Activated gamma-delta T cell treated with Interleukin-2 at 50 U/mL for 16 hours (primary cell): ENCODE measurements at places on chromosomes 5 and 9.

DNA sequence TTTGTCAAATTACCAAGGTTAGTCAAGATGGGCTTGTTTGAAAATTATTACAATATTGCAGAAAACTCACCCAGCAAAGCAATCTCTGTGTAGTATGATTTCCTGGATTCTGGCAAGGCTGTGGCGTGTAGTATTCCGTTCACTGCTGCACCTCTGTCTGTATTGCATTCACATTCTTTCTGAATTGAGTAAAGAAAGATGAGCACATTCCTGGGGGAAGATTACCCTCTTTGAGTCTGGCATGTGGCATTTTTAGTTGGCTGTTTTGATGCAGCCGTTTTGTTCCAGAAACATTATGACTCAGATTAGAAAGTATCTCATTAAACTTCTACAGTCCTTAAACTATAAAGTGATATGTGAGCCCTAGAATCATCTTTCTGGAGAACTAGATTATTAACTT is 197.7 kb downstream of the TENT4A start:
- DNase-seq = no peak

GRCh38 chr9:73294336-73294735 is 142.7 kb downstream of the ANXA1 start:
- DNase-seq = no peak

DNA sequence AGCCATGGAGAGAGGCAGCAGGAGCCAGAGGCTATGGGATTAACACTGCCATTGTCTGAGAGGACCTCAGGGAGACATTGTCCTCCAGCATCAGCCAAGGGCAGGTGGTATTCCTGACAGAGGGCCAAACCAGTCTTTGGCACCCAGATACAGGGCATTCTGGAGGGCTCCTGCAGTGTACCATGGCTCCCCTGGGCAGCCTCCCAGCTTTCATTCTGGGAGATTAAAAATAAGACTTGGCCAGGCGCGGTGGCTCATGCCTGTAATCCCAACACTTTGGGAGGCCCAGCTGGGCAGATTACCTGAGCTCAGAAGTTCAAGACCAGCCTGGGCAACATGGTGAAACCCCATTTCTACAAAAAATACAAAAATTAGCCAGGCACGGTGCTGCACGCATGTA is 4.2 kb downstream of the MTAP start:
- DNase-seq = no peak

DNA sequence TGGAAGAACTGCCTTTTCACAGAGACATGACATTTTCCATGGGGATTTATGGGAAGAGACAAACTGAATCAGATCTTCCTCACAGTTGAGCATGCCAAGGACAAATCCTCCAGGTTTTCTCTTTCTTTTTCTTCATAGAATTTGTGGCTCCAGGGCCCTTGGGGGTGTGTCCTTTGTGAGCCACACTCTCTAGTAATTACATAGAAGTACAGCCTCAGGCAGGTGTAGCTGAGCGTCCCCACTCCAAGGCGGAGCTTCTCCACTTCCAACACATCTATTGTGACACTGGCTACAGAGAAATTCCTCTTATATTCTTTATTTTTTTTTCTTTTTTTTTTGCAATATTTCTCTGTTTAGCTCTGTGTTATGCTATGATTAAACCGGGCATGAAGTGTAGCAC is 420.5 kb upstream of the CD180 start:
- no peak for DNase-seq

GRCh38 chr5:35618781-35619180 is 1.1 kb downstream of the SPEF2 start:
- no peak for DNase-seq

- DNase-seq = no peak
Measured at GRCh38 chr5:159913501-159913900, 2.8 kb upstream of the ADRA1B start.

- no peak for DNase-seq
Measured at GRCh38 chr9:122551371-122551770, 1.5 kb upstream of the OR1N2 start.

DNA sequence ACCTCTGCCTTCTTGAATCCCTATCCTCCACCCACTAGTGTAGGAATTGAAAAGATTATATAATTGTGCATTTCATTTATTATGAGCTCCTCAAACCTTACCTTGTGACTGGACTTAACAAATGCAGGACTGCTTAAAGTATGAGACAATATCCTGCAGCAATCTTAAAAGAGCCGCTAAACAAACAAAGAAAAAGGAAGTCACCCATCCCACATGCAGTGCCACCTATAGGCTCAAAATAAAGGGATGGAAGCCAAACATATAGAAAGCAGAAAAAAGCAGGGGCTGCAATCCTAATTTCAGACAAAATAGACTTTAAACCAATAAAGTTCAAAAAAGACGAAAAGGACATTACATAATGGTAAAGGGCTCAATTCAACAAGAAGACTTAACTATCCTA is 8.7 kb downstream of the PCAT7 start:
- no peak for DNase-seq

- no peak for DNase-seq
Measured at GRCh38 chr9:69981686-69982445, 61.8 kb upstream of the MAMDC2 start.

GRCh38 chr9:123996731-123997421 is 14.7 kb upstream of the LHX2 start:
- DNase-seq = no peak

GRCh38 chr9:130118841-130119518 is 53.2 kb upstream of the NCS1 start:
- no peak for DNase-seq

DNA sequence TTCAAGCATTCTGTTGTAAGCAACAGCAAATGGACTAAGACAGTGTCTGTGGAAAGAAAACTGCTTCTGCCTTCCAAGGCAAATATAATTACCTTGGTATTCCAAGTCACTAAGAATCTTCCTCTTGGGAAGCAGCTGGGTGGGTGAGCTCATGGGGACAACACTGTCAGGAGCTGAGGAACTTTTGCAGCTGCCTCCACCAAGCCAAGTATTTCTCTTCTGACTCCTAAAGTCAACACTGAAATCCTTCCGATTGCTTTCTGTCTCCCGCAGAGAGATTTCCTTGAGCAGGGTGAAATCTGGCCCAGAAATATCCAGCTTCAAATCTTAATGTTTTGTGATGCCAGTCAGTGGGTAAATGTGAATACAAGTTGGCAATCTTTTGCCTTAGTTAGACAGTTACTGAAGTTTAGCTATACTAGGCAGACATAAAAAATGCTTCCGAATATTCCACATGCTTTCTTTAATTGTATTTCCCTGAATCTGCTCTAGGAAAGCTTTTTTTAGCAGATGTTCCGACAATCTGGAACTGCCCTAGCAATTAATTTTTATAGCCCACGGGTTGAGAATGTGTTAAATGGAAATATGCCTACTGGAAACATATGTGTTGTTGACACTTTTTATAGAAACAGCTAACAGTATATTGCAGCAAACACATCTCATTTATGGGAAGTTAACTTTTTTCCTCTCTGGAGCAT is 369.9 kb upstream of the DAB2 start:
- no peak for DNase-seq

DNA sequence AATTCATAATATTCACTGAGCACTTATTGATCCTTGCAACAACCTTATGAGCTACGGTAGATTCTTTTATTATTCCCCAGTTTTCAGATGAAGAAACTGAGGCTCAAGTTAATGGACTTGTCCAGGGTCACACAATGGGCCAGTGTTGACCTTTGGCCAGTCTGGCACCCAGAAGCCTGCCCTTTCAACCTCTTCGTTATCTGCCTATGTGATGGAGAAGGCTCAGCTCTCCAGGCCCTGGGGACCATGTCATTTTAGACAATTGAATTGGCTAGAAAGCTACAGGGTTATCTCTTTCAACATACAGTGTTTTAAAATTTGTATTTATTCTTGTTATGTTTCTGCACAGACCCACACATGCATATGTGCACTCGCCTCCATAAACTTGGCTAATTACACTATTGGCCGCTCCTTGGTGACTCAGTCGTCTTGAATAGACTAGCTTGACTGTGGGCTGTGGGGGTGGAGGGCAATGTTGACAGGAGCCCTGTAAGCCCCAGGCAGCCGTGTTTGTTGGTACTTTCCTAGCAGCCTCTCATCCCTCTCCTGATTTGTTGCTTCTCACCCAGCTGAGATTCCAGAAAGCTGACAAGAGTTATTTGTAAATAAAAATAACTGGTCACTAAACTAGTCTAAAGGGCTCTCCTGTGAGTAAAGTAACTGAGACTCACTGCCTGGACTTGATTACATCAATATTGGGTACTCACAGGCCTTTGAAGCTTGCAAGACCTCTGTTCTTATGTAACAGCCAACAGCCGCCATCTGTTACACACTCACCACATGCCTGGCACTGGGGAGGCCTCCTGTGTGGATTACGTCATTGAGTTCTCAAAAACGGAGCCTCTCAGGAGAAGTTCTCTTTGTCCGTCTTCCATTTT is 8.5 kb upstream of the ANGPTL2 start:
- DNase-seq = no peak

DNA sequence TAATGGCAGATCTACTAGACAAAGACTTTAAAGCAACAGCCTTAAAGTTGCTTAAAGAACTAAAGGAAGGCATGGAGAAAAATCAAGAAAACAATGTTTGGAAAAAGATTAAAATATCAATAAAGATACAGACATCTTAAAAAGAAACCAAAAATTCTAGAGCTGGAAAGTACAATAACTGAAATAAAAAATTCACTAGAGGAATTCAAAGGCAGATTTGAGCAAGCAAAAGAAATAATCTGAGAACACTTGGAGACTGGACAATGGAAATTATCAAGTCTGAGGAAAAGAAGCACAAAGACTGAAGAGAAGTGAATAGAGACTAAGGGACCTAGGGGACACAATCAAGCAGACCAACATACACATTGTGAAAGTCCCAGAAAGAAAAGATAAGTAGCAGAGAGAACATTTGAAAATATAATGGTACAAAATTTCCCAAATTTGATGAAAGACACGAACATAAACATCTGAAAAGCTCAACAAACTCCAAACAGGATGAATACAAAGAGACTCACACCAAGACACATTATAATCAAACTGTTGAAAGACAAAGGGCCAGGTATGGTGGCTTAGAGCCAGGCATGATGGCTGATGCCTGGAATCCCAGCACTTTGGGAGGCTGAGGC is 26.3 kb downstream of the SIL1 start:
- DNase-seq = no peak

GRCh38 chr9:123399803-123400378 is 43.9 kb downstream of the CRB2 start:
- DNase-seq = no peak

DNA sequence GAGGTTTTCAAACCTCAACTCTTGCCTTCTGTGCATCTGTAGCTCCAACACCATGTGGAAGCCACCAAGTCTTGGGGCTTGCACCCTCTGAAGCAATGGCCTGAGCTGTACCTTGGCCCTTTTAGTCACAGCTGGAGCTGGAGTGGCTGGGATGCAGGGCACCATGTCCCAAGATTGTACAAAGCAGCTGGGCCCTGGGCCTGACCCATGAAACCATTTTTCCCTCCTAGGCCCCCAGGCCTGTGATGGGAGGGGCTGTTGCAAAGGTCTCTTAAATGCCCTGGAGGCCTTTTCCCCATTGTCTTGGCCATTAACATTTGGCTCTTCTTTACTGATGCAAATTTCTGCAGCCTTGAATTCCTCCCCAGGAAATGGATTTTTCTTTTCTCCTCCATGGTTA is 11.8 kb upstream of the ENTREP1 start:
- DNase-seq = no peak

GRCh38 chr9:137833721-137834613 is 43.6 kb upstream of the CACNA1B start:
- no peak for DNase-seq

GRCh38 chr9:85224729-85225128 is 517.0 kb downstream of the AGTPBP1 start:
- no peak for DNase-seq

DNA sequence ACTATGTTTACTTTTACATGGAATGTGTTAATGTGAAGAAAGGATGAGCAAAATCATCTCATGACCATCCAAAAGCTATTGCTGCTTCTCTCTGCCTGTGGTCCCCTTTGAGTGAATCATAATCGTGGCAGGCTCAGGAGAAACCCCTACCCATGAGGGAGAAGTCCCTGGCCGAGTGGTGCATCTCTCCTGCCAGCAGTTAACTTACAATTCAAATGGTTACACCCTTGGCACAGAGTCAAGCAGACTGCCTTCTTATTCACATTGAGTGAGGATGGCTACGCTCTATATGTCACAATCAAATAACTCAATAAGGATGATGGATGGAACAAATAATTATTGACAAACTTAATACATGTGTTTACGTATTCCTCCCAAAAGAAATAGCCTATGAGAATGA is 179.1 kb downstream of the FGF1 start:
- DNase-seq = no peak

DNA sequence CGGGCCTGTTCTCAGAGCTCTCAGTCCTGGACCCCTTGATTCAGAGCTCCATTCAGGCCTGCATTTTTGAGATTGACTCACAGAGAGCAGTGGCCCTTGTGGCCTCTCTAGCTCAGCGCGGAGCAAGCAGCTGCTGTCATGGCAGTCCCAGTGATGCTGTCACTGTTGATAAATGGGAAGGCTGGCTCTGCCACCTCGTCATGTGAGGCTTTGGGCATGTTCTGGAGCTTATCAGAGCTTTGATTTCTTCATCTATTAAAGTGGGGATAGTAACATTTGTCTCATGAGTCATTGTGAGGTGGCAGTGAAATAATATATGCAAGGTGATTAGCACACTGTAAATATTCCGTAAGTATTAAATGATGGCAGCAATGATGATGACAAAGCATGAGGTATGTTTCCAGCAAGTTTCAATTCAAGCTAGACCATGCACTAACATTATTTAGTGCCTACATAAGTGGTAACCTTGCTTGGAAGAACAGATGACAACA is 126.4 kb upstream of the CXCL14 start:
- DNase-seq = no peak

DNA sequence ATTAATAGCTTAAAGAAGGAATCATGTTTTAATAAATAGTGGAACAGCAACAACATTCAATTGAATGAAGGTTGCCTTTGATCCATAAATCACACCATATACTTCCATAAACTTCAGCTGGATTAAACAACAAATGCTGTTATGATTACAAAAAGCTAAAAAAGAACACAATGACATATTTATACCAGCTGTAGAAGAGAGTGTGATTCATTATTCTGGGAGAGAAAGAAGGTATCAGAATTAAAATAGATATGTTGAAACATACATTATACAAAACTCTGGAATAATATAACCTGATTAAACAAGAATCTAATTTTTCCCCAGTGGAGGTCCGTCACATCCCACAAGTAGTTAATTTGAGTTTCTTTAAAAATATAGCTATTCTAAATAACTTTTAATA is 7.5 kb upstream of the RECK start:
- no peak for DNase-seq

DNA sequence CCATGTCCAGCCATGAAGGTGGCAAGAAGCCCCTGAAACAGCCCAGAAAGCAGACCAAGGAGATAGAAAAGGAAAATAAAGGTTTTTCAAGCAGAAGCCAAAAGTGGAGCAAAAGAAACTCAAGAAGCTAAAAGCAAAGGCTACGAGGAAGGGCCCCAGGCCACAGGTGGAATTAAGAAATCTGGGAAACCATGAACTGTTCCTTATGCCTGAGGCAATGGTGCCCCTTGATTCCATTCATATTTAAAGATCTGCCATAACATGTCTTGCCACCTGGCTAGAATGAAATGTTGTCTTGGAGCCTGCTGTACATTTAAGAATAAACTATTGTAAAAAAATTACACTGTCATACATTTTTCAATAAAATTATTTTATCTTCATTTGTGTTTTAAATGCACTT is 59.5 kb upstream of the TARS1 start:
- DNase-seq = no peak
